ENCODE measurements at places on chromosomes 2 and 18. TPM values are rescaled to one million over a fixed set of nuclear protein-coding genes. Genes with fewer than 3 reads are reported as not detected.

GRCh38 chr2:190718652-190719526 is 70.0 kb downstream of the NAB1 start:
- DNase-seq = no peak

The RGPD8 gene
- 1.2 TPM for total RNA-seq

DNA sequence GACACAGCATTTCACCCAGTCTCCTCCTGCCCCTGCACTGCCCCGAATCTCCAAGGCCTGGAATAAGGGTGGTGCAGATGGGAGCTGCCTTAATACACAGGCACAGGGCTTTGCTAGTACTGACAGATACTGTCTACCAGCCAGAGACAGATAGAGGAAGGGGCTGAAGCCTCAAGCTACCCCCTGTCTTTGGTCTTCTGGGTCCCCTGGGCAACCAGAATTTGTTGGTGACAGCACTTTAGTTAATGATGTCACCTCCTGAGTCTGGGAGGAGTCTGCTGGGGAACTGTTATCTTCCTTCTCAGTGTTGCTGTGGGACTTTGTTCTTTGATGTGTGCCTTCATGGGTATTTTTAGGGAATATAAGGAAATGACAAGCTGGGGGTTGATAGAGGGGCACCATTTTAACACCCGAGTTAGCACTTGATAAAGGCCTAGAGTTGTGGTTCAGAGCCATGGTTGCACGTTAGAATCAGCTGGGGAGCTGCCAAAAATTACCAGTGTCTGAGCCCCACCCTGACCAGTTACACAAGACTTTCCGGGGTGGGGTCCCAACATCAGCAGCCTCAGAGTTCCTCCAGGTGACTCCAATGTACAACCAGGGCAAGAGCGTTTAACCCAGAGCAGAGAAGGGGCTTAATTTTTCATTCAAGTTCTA is 136.8 kb downstream of the SMAD7 start:
- DNase-seq = no peak

The TSPYL6 gene
- not detected for total RNA-seq

The TCF23 gene
- not detected for total RNA-seq

DNA sequence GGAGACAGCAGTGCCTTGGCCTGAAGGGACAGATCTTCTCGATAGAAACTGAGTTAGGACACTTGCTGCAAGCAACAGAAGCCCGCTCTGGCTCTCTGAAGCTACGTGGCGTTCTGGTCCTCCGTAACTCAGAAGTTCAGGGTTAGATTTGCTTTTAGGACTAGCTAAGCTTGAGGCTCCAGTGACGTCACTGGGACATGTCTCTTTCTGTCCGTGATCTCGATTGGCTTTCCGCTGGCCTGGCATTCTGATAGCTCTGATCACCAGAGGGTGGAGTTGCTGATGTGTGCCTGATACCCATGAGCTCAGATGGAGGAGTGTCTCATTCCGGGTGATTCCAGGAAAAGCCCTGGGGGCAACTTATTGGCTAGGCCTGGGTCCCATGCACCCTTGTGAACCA is 75.0 kb downstream of the GLI2 start:
- DNase-seq = no peak

The LIMS4 gene
- 0.16 TPM for total RNA-seq

- peak; percentile 78 for DNase-seq
Measured at GRCh38 chr2:219497495-219498279, 1.0 kb upstream of the GMPPA start.

DNA sequence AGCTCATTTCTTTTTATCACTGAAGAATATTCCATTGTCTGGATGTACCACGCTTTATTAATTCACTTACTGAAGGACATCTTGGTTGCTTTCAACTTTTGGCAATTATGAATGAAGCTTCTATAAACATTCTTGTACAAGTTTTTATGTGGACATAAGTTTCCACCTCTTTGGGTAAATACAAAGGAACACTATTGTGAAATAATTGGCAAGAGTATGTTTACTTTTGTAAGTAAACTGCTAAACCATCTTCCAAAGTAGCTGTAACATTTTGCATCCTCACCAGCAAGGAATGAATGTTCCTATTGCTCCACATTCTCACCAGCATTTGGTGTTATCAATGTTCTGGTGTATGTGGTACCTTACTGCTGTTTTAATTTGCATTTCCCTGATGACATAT is 15.8 kb upstream of the VWC2L start:
- no peak for DNase-seq

GRCh38 chr2:159803235-159803962 is 5.4 kb upstream of the CD302 start:
- DNase-seq = no peak

- DNase-seq = no peak
Measured at GRCh38 chr18:33212363-33212762, 228.2 kb downstream of the CCDC178 start.

The FBLN7 gene
- total RNA-seq = not detected

- DNase-seq = no peak
Measured at GRCh38 chr18:57595347-57595746, 8.8 kb upstream of the FECH start.

DNA sequence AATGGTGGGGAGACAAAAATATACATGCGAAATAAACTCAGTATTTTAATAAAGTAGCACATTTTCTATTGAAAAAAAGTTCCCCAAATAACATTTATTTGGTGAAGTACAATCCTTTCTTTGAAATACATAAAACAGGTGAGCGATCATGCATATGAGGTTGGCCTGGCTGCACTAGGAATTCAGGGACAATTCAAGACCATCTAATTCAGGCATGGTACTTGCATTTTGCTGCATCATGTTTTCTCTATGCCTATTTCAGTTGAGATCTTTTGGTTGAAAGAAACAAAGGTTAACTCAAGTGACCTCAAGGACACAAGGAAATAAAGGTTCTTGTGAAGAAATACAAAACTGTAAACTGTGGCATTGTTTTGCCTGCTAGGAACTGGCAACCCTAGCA is 19.8 kb upstream of the TAF4B start:
- DNase-seq = no peak

The KIAA2012 gene
- total RNA-seq = not detected

- no peak for DNase-seq
Measured at GRCh38 chr2:38409156-38410102, 32.4 kb upstream of the ATL2 start.

DNA sequence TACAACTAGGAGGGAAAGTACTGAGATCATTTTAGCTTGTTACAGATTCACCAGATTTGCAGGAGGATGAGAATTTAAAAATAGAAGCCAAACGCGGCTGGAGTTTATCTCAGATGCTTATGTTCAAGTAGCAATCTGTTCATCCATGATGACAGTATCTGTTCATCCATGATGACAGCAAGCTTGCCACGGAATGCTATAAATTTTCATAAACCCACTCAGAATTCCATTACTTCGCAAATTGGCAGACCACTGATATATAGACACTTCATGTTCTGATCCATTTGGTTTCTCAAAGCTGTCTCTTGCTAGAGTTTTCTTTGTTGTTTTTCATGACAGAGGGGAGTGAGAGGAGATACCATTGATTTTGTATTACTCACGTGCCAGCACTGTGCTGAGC is 84.2 kb downstream of the GAREM1 start:
- DNase-seq = no peak

DNA sequence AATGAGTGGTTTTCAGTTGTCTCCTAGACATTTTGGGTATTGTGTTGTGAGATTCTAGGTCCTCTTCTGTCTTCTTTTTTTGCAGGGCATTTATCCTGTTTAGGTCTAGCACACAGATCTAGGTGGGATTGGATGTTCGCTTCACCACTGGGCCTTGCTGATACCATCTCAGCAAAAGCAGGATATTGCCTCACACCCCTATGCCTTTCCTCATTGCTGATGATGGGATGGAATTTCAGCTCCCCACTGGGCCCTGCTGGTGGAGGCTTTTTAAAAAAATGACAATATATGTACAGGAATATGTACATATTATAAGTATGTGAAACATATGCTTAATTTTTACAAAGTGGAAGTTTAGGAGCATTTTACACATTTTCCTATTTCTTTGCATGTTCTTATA is 5.4 kb upstream of the TOGARAM2 start:
- DNase-seq = no peak

The CYBRD1 gene
- total RNA-seq = 45.6 TPM

DNA sequence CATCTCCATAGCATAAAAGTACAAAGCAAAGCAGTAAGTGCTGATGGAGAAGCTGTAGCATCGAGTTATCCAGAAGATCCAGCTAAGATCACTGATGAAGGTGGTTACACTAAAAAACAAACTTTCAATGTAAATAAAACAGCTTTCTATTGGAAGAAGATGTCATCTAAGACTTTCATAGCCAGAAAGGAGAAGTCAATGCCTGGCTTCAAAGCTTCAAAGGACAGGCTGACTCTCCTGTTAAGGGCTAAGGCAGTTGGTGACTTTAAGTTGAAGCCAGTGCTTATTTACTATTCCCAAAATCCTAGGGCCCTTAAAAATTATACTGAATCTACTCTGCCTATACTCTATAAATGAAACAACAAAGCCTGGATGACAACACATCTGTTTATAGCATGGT is 44.0 kb downstream of the METTL8 start:
- DNase-seq = no peak

The PLGLB1 gene
- 1.7 TPM for total RNA-seq

- DNase-seq = no peak
Measured at GRCh38 chr2:226299771-226300170, 499.8 kb downstream of the IRS1 start.

All from SK-MEL-5 (cell line).